Cardiac fibroblast (primary cell): ENCODE measurements at places on chromosomes 1 and 21.

DNA sequence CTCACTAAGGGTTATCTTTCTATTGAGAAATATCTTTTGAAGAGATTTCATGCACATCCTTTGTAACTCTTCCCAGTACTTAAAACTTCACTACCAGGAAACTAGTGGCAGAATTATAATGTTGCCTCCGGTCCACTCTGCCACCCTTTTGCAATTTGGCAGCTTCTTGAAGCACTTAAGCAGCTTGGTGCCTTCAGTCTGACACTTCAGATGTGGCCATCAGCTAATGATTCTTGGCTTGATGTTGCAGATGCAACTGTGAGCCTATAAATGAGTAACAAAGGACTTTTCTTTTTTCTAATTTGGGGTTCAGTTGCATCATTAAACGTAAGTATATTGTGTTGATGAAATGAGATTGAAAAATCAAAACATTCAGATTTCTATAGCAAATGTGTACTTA lies 187.5 kb upstream of the C21orf91 start:
- DNase-seq = no peak

DNA sequence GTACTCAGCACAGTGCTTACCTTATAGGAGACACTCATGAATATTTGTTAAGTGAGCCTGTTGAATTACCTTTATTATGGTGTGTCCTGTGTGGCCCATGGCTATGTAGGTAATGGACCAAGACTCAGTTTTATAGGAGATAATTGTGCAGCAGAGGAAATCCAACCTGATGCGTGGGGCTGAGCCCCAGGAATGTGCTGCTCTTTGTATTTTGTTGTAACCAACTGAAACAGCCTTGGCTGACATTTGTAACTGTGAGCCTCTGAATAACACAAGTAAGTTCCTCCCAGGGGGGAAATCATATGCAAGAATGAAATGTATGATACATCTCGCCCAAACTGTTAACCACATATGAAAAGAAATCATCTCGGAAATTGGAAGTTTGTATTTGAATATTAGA lies 364.2 kb upstream of the ZP4 start:
- DNase-seq = no peak

DNA sequence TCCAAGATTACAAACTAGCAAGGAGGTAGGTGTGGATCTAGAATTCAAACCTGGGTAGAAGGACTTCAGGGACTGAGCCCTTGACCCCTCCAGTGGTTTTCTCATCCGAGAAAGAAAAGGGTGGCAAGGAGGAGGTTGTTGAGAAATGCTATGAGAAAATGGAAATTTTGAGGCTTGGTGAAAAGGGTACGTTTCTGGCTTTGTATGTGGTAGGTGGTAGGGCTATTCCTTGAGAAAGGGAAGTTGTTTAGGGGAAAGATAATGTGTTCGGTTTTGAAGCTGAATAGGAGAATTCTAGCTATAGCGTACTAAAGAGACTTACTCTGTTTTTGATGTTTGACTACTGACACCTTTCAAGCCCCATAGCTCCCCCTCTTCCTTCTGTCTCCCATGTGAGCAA lies 133.8 kb downstream of the CNIH3 start:
- no peak for DNase-seq

DNA sequence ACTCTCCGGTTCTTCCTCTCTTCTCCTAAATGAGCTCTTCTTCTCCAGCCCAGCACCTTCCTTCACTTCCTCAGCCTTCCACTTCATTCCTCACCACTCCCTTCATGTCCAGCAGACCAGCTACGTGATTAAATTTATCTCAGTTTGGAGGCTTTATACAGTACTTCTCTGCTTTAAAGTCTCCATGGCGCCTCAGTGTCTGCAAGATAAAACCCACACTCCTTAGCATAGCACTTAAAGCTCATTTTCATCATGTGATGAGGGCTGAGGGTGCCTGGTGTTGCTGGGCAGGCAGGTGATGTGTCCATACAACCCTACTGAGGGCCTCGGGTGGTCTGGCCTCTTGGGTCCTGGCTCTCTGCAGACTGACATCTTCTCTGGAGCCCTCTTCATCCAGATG lies 7.7 kb downstream of the SLC5A9 start:
- DNase-seq = no peak

DNA sequence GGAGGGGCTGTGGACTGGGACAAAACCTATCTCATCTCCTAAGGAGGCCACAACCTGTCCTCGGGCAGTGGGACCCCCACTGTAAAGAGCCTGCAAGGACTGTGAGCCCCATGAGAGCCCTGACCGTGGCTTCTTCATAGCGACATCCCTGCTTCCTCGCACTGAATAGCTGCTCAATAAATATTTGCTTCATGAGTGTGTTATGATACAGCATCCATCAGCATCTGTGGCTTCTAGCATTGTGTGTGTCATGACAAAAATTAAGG lies 40.5 kb upstream of the CSF3R start:
- DNase-seq = no peak

GRCh38 chr1:236156512-236157208 lies 14.3 kb downstream of the GPR137B start:
- DNase-seq = no peak

GRCh38 chr1:66725885-66726665 lies 26.2 kb upstream of the DYNLT5 start:
- peak; percentile 90 for DNase-seq

- DNase-seq = no peak
Observed at GRCh38 chr1:73784026-73784425, 413.9 kb downstream of the LRRIQ3 start.

- DNase-seq = no peak
Observed at GRCh38 chr1:59432531-59433439, 135.9 kb downstream of the FGGY start.

- no peak for DNase-seq
Observed at GRCh38 chr1:147628441-147628840, 41.9 kb downstream of the ACP6 start.

GRCh38 chr1:67211589-67212563 lies 45.6 kb downstream of the IL23R start:
- DNase-seq = peak; percentile 58

DNA sequence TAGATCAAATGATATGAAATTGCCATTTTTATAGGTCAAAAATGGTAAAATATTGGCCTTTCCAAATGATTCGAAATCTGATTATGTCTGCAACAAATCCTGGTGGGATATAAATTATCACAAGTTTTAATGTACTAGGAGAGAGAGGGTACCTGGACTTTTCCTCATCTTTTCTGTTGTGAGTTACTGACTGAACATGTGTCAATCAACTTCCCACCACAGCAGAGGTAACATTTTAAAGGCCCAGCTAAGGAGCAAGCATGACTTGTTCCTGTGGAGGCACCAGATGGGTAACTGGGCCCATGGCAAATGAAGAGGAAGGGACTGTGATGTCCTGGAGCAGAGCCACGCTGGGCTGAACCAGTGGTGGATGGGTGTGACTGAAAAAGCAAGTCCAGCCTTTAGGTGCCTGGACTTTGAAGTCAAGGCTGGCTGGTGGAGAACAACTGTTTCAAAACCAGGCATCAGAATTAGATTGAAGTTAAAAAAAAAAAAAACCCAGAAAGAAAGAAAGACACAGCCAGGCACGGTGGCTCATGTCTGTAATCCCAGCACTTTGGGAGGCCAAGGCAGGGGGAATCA lies 6.6 kb downstream of the MR1 start:
- no peak for DNase-seq

DNA sequence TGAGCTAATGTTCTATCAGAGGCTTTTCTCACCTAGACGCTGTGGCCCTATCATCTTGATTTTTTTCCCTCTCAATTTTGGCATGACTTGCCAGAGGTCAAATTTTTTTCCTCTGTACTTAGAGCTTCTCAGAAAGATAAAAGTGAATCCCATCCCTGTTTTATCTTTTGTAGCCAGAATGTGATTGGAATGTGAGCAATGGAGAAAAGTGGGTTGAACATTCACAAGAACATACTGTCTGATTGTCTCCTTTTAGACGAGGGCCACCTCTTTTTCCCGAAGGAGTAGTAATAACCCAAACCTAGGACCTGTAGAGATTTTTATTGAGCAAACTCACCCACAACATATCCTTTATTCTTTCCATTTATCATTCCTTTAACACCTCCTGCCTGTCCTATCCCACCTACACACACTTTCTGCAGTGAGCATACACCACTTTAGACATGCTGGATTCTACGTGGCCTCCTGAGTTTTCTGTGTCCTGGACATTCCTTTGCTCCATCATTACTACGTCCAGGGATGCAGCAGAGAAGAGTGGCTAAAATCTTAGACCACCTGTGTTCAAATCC lies 15.9 kb downstream of the S100A10 start:
- no peak for DNase-seq

DNA sequence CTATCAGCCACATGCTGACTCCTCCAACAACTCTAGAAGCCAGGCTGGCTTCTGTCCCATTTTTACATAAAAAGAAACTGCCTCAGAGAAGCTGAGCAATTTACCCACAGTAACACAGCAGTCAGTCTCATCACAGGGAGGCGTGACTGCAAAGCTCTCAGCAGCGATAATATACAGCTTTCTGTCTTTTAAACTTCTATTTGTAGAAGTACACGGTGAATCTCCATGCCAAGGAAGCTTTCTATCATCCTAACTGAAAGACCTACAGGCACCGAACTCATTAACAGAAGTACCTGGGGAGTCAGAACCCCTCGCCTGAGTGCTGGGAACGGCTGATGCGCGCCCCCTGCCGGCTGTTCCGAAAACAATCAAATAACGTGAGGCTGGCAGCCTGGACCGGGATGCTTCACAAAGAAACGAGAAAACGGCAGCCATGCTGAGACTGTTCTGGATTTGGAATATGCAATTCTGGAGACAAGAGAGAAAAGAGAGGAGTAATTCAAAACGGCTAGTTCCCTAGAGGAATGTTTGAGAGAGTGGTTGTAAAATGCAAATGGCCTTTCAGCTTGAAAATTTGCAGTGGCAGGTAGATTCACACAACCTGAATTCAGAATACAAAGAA lies 43.5 kb upstream of the RAB4A start:
- peak; percentile 88 for DNase-seq

DNA sequence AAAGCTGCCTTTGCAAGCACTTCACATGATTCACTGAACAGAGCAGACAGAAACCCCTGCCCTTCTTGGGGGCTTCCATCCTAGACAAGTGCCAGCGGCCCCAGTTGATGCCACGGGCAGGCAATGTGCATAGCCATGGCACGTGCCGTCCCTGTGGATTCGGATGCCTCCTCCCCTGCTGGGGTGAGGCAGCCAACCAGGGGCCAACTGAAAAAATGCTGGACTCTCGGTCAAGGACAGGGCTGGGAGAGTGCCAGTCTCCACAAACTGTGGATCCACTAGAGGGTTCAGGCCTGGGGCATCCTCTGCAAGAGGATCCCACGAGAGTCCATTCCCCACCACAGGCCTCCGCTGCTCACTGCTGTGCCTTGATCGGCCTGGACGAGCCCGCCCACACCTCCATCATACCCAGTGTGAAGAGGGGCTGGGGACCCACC lies 3.8 kb downstream of the JMJD4 start:
- DNase-seq = no peak

DNA sequence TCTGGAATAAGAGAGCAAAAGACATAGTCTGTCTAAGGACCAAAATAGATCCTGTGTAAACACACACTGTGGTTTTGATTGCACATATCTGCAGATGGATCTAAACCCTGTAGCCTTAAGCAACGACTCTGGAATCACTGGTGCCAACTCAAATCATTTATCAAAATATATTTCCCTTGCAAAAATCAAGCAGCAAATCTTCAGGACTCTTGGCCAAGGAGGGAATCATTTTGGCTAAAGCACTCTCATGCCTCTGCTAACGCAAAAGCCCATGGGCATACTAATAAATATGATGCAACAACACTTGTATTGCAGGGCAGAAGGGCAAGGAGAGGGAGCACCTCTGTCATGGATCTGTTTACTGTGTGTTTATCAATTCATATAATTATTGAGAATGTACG lies 155.4 kb upstream of the DUSP10 start:
- DNase-seq = peak; percentile 27

DNA sequence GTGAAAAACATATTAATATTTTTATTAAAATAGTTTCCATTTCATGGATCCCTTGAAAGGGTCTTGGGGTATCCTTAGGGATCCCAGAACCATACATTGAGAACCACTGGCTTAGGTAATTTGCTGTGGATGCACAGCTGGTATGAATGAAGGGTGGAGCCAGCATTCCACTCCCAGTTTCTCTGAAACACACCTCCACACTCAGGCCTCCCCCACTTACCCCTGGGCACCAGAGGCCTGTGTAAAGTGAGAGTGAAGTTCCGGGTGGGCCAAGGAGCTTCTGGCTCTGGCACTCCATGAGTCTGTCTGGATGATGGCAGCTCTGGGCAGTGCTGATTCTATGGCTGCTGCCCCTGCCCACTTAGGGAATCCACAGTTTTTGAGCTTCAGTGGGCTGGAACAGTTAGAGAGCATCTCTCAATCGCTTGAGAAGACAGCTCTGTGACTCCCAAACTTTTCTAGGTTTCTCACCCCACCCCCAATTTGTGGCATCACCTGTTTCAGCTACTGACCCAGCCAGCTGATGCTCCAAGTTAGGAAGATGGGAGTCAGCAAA lies 57.8 kb upstream of the CD1D start:
- DNase-seq = no peak

- peak; percentile 68 for DNase-seq
Observed at GRCh38 chr1:64320470-64320869, 117.0 kb downstream of the UBE2U start.

DNA sequence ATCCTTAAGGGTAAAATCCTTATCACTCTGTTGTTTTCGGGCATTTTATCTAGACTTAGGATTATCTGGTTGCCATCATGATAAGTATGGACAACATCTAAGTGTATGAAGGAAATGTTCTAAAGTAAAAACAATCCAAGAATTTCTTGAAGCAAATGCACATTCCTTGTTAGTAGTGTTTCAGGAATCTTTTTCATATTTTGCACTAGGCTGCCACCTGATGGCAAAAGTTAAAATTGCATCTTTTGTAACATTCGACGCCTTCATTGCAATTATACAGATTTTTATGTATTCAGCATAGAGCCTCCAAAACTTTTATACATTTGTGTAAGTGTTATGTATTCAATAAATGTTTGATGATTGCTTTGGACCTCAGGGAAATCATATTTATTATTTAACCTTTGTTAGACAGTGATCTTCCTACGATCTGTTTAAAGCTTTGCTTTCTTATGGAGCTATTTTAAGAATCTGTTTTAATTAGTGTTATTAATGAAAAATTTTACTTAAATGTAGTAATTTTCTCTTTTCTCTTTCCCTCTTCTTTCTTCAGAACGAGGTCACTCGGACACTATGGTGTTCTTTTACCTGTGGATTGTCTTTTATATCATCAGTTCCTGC lies 49.4 kb upstream of the KIAA1614 start:
- peak; percentile 79 for DNase-seq

- peak; percentile 12 for DNase-seq
Observed at GRCh38 chr21:44428281-44428960, 26.9 kb upstream of the LRRC3 start.

- no peak for DNase-seq
Observed at GRCh38 chr1:182299728-182300616, 91.6 kb downstream of the GLUL start.
